ENCODE measurements at places on chromosomes 3 and 15. TPM values are rescaled to one million over a fixed set of nuclear protein-coding genes. Genes with fewer than 3 reads are reported as not detected.

GRCh38 chr3:11282250-11283138 lies 10.3 kb downstream of the ATG7 start:
- DNase-seq: no peak

DNA sequence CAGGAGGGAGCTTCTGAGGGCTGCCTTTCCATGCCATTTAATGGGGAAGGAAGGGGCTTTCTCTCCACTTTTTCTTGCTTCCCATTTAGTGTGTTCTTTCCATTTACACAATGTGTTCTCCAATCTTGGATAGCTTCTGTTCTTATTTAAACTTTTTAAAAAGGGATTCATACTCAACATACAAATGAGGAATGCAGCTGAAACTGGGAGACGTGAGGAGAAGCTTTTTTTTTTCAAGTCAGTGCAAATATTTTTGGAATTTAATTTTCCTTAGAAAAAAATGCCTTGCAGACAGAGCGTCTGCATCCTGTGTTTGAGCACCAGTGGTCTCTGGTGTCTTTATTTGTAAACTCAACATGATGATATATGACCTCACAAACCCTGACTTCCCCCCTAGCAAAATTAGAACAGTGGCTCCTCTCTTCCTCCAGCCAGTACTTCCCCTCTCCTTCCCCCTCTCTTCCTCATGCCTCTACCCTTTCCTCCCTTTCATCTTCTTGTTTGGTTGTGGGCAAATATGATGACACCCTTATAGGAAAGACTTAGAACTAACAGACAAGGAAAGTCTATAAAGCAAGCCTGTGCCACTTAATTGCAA lies 48.1 kb upstream of the PCSK6 start:
- DNase-seq: no peak

DNA sequence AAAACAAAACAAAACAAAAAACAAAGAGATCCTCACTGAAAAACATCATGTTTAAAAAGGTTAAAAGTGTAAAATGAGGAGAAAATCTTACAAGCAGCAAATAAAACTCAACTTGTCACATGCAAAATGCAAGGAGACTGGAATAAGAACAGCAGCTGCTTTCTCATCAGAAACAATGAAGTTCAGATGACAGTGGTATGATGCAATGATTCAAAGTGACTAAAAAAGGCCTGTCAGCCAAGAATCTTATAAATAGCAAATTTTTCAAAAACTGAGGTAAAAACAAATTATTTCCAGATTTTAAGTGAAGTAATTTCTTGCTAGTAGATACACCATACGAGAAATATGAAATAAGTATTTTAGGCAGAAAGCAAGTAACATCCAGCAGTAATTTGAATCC lies 68.6 kb upstream of the EPHA3 start:
- no peak for DNase-seq

NEK10 gene
- total RNA-seq: 3.2 TPM

GRCh38 chr15:89904519-89904918 lies 8.2 kb downstream of the ARPIN start:
- DNase-seq: no peak

DNA sequence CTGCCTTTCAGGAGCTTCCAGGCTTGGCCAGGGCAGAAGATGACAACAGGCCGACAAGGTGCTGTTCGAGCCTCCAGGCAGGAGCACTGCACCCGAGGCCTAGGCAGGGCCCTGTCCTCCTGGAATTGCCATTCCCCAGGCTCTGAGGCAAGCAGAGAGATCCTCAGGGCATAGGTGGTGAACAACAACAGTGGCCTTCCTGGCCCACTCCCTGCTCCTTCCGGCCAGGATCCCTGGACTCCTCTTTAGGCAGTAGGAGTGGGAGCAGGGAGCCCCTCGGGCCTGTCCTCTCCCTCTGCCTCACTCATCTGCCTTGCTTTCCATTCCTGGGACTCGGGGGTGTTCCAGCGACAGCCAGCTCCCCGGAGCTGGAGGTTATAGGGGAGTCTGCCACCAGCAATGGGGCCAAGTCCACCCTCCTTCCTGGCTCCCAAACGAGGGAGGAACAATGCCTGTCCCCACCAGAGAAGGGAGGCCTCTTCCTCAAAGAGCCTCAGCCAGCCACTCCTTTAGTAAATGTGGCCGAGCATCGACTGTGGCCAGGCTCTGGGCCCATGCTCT lies 135.0 kb downstream of the NUP210 start:
- no peak for DNase-seq

Data from astrocyte (in vitro differentiated cells and primary cell).